ENCODE measurements at places on chromosomes 16 and 17. TPM values are rescaled to one million over a fixed set of nuclear protein-coding genes. Genes with fewer than 3 reads are reported as not detected.
A peak's percentile ranks its signal among the peaks of the same experiment; 100 is the strongest.

DNA sequence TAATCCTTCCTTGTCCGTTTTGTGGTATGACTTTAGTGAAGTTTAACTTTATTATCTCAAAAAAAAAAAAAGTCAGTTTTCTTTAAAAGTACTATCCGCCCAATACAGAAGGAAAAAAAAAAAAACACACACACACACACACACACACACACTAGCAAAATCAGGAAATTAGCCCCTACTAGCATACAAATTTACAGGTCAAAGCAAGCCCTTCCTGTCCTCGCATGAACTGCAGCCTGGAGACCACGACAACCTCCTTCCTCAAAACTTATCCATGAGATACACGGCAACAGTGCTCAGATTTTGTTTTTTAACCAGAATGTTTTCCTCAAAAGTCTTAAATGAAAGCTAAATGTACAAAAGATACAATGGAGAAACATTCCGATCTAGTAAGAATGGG lies 16.2 kb downstream of the NCOR1 start:
- no peak for DNase-seq

DNA sequence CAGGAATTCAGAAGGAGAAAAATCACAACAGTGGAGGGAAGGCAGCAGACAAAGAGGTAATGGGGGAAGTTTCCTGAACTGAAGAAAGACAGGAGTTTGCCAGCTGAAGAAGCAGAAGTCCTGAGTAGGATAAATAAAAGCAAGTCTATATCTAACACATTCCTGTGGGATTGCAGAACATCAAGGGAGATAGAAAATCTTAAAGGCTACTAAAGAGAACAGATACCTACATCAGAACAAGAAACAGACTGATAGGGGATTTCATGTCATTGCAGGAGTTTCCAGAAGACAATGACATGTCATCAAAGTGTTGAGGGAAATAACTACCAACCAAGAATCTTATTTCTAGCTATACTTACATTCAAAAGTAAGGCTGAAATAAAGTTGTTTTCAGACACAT lies 21.3 kb upstream of the CRYBA1 start:
- no peak for DNase-seq

GRCh38 chr17:45983614-45984310 lies 15.3 kb upstream of the STH start:
- no peak for DNase-seq

- no peak for DNase-seq
Measured at GRCh38 chr17:70307430-70308225, 138.3 kb downstream of the KCNJ2 start.

DNA sequence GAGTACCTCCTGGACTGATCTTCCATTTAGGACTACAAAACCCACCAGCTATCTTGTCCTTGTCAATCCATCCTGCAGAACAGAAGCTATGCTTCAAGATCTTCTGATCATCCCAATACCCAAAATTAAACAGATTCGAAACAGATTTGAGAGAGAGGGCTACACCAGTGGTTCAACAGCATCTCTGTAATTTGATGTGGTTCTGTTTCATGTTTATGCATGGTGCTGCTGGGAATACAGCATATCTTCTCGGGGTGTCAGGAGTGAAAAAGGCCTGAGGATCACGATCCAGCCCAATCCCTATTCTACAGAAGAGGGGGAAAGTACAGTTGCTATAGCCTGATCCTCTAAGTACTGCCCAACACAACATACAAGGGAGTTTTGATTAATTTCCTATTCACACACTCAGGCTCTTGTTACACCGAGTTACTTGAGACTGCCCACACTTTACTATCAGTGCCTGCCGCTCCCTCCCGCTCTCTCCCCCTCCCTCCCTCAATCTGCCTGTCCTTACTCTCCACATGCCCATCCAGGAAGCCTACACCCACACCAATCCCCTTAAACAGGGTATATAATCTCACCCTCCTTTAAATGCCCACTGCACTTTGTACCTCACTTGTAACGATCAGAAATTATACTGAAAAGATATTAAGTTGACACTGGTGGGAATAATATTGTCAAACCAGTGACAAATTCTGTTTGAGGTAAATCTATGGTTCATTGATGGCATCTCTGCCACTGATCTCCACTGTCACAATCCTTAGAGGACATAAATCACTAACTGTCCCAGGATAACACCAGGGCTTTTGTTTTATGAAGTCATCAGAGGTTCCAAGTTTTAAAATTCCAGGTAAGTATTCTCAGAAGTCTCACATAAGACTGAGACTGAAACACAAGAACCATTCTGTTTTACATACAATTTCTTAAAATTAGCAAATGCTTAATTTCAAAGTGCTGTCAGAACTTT lies 89.3 kb upstream of the PLEKHM1 start:
- DNase-seq = no peak

- DNase-seq = peak; percentile 90
Measured at GRCh38 chr17:80575057-80575875, 30.6 kb downstream of the RPTOR start.

- DNase-seq = no peak
Measured at GRCh38 chr17:16468428-16468992, 23.5 kb downstream of the LRRC75A start.

DNA sequence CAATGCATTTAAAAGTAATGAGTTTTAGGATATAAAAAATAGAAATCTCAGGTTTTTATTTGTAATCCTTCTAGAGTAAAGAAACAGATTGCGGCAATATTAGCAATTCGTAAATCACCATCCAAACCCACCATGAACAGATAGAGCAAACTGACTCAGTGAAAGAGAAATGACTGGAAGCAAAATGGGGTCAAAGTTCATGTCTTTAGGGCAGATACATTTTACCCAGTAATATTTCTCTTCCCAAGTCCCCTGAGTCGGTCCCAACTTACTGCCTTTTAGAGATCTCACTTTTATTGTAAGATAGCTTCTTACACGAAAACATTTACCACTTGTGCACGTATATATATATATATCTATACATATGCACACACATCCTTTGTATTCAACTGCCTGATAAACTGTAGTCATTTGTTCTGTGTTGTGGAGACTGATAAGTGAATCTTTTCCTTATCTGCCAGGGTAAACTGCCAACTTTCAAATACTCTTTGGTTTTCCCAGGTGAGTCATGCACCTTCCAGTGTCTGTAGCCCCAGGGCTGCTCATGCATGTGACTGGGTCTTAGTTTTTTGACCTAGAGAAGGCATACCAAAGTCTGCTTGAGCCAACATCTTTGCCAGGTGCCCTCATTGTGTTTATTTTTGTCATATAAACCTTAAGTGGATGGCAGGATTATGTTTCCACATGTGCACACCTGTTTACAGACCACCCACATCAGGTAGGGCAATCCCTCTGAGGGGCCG lies 7.8 kb upstream of the IRF8 start:
- no peak for DNase-seq

DNA sequence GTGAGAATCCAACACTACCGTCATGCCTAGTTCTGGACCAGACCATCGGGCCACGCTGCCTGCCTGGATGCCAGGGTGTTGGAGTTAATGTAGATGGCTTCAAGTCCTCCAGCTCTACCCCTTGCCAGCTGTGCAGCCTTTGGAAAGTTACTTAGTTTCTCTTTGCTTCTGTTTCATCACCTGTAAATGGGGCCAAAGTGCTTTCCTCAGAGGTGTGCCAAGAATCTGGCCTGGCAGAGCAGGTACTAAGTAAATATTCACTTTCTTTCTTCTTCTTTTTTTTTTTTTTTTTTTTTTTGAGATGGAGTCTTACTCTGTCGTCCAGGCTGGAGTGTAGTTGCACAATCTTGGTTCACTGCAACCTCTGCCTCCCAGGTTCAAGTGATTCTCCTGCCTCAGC lies 159.5 kb upstream of the RPL38 start:
- no peak for DNase-seq

OR4D1 gene
- 0.14 TPM for total RNA-seq

ASPA gene
- not detected for total RNA-seq

ARSG gene
- 5.2 TPM for total RNA-seq
